ENCODE measurements at places on chromosomes 5 and 9.

GRCh38 chr9:70083429-70083828 lies 39.8 kb downstream of the MAMDC2 start:
- no peak for DNase-seq

DNA sequence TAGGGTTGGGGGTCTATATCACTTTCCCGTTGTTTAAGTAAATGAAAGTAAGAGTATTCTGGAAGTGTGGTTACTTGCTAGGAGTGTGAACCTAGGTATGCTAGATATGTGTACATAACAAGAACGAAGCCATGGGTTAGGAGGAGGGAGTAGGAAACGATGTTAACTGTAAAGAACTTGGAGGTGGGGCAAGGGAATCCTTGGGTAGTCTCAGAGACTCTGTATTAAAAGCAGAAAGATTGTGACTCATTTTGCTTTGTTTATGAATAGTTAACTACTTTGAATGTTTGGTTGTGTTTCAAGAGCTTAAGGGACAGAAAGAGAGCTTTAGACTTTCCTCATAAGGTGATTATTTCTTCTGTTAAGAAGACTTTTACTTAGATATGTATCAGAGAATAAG lies 59.9 kb downstream of the TMEM252 start:
- DNase-seq, result no peak

DNA sequence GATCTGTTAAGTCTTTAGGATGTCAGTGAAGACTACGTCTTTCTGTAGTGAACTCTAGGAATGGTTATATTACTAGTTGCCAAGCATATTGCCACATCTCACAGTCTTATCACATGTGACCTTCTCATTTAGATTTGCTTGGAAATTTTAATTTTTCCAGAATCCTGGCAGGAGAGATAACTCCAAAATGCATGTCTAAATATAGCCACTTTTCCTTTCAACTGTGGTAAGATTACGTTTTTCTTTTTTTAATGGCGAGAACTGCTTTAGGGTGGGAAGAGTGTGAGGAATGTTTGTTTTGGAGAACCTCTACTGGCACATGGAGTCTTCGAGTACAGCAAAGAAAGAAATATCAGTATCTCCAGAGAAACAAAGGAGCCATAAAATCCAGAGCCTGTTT lies 91.7 kb upstream of the ADAMTSL1 start:
- DNase-seq, result no peak

DNA sequence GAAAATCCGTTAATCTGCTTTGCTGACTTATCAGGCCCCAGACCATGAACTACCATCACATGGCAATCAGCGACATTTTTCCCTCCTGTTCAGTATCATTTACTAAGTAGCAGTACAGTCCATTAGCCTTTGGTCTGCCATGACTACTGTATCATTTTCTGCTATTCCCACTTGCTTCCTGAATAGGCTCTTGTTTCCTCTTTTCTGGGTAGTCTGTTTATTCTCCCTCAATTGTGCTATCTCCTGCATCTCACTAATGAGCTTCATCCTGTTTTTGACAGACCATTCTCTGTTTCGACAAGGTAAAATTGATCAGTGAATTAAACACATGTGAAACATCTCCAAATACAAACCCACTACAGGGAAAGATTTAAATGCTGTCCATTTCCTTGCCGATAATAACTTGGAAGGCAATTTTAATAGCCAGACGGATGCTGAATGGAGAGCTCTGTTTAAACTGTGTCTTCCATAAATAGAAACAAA lies 263.5 kb upstream of the ANKRD55 start:
- DNase-seq, result no peak

GRCh38 chr9:14348373-14349145 lies 34.6 kb upstream of the NFIB start:
- DNase-seq, result no peak

DNA sequence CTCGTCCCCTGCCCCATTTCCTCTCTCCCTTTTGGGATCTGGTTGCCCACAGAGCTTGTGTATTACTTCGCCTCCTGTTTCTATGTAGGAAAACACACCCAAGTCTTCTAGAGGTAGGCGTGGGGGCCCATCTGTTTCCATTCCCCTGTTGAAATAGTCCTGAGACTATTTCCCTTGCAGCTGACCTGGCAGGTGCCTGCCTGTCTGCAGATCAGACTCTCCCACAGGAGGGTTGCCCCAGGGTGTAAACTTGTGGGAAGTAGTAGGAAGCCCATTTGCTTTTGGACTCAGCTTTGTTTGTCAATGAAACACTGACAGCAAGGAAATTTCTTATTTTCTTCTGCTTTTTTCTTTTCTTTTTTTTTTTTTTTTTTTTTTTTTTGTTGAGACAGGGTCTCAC lies 16.3 kb upstream of the GARNL3 start:
- no peak for DNase-seq

GRCh38 chr9:127258606-127259471 lies 5.7 kb upstream of the GARNL3 start:
- DNase-seq, result no peak

GRCh38 chr5:150703762-150704161 lies 2.9 kb upstream of the RBM22 start:
- DNase-seq, result no peak

DNA sequence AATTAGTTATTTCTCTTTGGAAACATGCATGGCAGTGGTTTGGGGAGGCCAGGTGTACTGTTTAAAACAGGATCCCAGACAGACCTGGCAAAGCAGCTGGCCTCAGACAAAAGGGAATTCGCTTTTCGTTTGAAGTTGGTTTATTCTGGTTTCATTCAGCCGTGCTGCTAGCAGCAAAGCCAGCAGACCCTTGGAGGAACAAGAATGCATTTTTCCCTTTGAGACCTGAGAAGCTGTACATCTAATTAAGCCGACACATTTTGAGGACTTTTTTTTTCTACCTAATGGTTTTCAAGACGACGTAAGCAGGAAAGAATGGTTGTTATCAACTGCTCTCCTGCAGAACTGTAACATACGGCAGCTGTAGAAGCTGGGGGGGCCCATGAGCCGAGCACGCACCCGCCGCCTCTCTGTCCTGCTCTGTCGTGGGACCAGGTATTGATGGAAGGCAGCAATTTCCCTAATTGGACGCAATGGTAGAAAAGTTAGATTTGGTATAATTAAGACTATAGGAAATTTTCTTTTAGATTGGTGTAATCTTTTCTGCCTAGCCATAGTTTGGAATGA lies 13.6 kb downstream of the PLEKHG4B start:
- DNase-seq, result no peak

- DNase-seq, result no peak
Measured at GRCh38 chr5:54577937-54578653, 60.5 kb downstream of the SNX18 start.

- no peak for DNase-seq
Measured at GRCh38 chr9:133008824-133009223, 22.0 kb upstream of the GTF3C5 start.

DNA sequence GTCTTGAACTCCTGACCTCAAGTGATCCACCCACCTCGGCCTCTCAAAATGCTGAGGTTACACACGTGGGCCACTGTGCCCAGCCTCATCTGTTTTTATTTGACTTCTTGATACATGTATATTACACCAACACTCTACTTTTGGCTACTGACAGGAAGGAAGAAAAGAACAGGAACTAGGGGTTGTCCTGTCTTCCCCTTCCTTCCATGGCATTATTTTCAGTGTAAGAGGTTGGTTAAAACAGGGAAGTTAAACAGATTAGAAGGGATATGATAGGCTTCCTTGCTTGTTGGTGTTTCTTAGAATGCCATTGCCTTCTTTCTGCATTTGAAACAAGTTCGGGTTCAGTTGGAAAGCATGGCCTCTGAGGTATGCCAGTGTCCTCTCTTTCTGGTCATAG lies 312.8 kb downstream of the NDUFS4 start:
- no peak for DNase-seq

GRCh38 chr9:133919253-133920115 lies 72.6 kb downstream of the VAV2 start:
- DNase-seq, result no peak

GRCh38 chr9:134994926-134995791 lies 77.4 kb upstream of the FCN1 start:
- DNase-seq, result no peak

GRCh38 chr9:2657427-2657826 lies 35.8 kb downstream of the VLDLR start:
- DNase-seq, result no peak

DNA sequence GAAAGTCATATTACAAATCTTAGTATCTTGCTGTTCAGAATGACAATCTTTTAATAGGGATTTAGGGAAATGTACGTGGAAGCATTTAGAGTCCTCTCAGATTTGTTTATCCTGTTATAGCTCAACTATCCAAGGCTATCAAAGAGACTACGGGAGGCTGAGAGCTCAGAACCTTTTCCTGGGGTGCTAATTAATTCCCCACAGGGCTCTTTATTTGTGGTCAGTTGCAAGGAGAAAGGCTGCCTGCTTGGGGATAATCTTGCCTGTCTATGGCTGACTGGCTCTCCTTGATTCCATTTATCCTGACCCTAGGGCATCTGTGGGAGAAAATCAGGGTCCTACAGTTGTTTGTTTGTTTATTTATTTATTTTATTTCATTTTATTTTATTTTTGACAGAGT lies 28.0 kb upstream of the RPS23 start:
- no peak for DNase-seq

- DNase-seq, result no peak
Measured at GRCh38 chr5:76384705-76385104, 18.4 kb upstream of the IQGAP2 start.

DNA sequence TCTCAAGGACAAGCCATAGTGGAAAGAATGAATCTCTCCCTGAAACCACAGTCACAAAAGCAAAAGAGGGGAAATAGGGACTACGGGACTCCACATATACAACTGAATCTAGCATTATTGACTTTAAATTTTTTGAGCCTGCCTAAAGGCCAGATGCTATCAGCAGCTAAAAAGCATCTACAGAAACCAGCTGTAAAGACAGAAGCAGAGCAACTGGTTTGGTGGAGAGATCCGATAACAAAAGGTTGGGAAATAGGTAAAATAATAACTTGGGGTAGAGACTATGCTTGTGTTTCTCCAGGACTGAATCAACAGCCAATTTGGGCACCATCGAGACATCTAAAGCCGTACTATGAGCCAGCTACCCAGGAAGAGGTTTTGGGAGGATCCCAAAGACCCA lies 281.2 kb downstream of the CDH18 start:
- no peak for DNase-seq

DNA sequence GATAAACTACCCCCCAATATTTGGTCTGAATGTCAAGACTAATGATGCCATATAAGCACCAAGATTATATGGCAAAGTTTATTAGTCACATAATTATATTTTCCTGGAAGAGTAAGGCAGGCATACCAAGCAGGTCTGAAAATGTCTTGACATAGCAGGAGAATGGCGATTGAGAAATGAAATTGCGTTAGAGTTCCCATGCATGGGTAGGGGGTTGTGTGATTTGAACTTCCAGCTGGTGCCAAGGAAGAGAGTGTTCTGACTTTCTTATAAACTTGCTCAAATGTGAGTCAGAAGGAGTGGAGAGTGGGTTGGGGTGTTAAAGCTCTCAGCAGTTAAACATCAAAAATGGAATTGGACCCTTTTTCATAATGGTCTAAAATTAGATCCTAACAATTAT lies 1200.6 kb upstream of the ACO1 start:
- DNase-seq, result no peak

GRCh38 chr9:69497816-69498215 lies 172.8 kb downstream of the ENTREP1 start:
- DNase-seq, result no peak

DNA sequence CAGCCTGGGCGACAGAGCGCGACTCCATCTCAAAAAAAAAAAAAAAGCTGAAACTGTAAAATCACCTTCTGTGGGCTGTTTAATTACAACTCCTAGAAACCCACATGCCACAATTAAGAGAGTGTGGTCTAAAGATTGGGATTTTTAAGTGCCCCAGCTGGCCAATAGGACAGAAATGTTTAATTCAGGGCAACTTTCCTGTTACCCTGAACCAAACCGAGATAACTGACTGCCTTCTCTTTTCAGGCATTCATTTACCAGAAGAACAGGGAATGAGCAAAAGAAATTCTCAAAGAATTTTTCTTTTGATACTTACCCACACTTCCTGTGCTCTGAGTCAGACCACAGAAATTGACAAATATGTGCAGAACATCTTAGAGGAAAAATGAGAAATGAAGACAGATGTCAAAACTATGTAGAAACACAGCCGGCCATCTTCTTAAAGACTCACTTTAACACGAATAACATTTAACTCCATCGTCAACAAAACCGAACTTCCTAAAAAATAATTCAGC lies 221.3 kb upstream of the DAPK1 start:
- DNase-seq, result no peak

DNA sequence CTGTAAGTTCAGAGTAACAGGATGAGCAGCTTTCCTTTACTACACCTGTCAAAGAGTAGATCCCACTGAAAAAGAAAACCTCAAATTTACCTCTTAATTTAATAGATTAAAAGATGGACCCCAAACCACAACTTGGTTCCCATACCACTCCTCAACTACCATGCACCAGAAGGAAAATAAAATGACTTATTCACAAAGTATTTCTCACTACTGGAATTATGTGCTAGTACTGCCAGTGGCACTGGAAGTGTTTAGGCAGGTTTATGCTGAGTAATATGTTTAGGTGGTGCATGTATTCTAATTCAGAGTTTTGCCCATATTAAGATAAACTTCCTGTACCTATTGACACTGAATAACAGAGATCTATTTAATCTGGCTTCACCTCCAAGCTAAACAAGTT lies 6.6 kb downstream of the PLK2 start:
- DNase-seq, result no peak

DNA sequence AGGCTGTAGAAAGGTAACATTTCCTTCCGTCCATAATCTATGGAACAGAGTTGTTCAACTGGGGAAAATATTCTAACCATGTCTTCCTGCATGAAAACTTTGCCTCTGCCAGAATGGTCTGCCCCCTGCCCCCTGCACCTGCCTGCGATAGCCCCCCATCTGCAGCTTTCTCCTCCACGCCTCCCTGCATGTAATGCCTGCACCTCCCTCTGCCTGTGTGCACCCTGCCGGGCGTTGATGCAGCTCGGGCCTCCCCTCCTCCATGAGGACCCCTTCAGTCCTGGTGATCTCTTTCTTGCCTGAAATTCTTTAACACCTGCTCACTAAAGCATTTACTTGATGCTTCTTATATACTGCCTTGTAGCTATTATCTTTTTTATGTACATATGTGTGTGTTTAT lies 266.2 kb downstream of the ARHGEF28 start:
- DNase-seq, result no peak

GRCh38 chr9:136596630-136597031 lies 50.8 kb upstream of the NOTCH1 start:
- DNase-seq, result no peak

- DNase-seq, result no peak
Measured at GRCh38 chr9:112493393-112494137, 6.9 kb downstream of the KIAA1958 start.

Measured in 8988T (cell line).